Occipital lobe (tissue), 3 donors: ENCODE measurements at places on chromosomes 1 and 21.

- DNase-seq, result no peak
Measured at GRCh38 chr21:27060190-27060589, 93.3 kb upstream of the ADAMTS5 start.

GRCh38 chr1:182601913-182602312 is 2.3 kb downstream of the RGS16 start:
- no peak for DNase-seq

- no peak for DNase-seq
Measured at GRCh38 chr1:233909195-233909594, 4.7 kb downstream of the SLC35F3 start.

DNA sequence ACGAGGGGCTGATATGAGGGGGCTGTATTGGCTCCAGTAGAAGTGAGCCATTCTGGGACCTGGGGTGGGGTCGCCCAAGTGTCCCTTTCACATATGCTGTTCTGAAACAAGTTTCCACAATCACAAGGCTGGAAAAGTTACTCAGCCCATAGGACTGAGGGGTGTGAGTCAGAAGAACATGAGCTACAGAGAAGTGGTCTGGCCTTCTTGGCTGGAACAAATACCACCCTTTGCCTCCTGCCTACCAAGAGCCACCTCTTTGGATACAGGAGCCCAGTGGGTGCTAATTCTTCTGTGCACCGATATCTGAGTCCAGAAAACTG is 42.4 kb downstream of the MEF2D start:
- no peak for DNase-seq

- no peak for DNase-seq
Measured at GRCh38 chr1:63319046-63320021, 3.0 kb upstream of the FOXD3 start.

DNA sequence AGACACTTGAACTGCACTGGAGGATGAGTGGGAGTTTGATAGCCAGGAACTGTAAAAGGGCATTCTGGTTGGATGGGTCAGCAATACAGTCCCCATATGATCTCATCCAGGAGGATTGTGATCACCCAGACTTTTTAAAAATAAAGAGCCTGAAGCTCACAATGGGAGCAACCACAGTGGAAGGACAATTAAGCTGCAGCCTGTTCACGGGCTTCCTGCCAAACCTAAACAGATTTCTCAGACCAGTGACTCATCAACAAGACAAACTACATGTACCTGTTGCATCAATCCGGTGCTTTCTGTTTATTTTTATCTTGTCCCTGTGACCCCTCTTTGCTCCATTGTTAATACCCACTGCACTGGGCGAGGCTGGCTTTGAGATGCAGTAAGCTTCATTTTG is 52.3 kb downstream of the PAPPA2 start:
- no peak for DNase-seq

GRCh38 chr1:237911911-237912310 is 21.2 kb upstream of the ZP4 start:
- DNase-seq, result no peak

DNA sequence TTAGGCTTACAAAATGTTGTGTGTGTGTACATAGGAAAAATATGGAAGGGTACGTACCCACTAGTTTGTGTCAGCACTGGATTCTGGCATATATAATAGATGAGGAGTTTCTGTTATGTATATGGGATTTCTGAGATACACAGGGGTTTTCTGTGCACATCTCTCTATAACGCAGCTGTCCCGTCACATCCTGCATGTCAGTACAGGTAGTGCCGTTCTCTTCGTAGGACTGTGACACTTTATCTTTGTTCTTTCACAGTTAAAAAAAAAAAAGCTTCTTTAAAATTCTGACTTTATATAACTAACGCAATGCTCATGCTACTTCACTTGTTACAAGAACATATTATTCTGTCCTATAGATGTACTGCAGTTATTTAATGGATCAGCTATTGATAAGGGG is 42.9 kb downstream of the ADARB1 start:
- no peak for DNase-seq

- no peak for DNase-seq
Measured at GRCh38 chr21:35840197-35840799, 220.0 kb downstream of the SETD4 start.

GRCh38 chr1:234833646-234834045 is 223.7 kb upstream of the IRF2BP2 start:
- DNase-seq, result no peak

- no peak for DNase-seq
Measured at GRCh38 chr1:236024641-236025040, 40.2 kb downstream of the NID1 start.

GRCh38 chr1:192038567-192038966 is 119.7 kb upstream of the RGS18 start:
- no peak for DNase-seq

GRCh38 chr1:17198476-17199258 is 6.3 kb upstream of the PADI1 start:
- DNase-seq, result no peak

GRCh38 chr1:10834770-10835412 is 38.4 kb upstream of the CASZ1 start:
- DNase-seq, result no peak
